ENCODE measurements at places on chromosomes 13 and 19. TPM values are rescaled to one million over a fixed set of nuclear protein-coding genes. Genes with fewer than 3 reads are reported as not detected.

- H3K27me3 ChIP-seq: no peaks in the 10 kb centered on the region
- no peaks in the 10 kb centered on the region for H3K4me1 ChIP-seq
- H3K36me3 ChIP-seq: no peaks in the 10 kb centered on the region
- no peak for DNase-seq
Measured at GRCh38 chr13:24693862-24694471, 13.8 kb downstream of the ATP12A start.

- no peak for DNase-seq
- no peak overlapping the region for H3K4me3 ChIP-seq
- no peaks in the 10 kb centered on the region for H3K36me3 ChIP-seq
- no peaks in the 10 kb centered on the region for H3K4me1 ChIP-seq
- H3K27ac ChIP-seq: no peak overlapping the region
Measured at GRCh38 chr13:95019886-95020285, 281.4 kb downstream of the ABCC4 start.

Gene RPL13A
- 9,736 TPM for total RNA-seq

- no peak overlapping the region for H3K27ac ChIP-seq
- no peaks in the 10 kb centered on the region for H3K27me3 ChIP-seq
- no peak overlapping the region for H3K4me3 ChIP-seq
- no peaks in the 10 kb centered on the region for H3K4me1 ChIP-seq
- no peaks in the 10 kb centered on the region for H3K36me3 ChIP-seq
- DNase-seq: no peak
Measured at GRCh38 chr13:111363591-111363990, 43.1 kb downstream of the TEX29 start.

DNA sequence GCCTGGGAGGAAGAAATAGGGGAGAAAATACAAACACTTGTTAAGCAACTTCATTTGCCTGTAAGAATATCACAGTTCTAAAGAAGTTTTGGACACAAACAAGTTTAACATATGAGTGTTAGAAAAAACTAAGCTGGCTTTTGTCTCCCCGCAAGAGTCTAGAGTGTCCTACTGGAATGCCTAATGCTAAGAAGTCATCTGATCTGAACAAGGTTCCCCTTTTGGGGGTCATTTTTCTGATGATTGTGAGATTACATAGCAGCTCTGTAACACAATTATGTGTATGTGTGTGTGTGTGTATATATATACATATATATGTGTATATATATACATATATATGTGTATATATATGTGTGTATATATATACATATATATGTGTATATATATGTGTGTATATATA is 12.7 kb downstream of the DNMT1 start:
- H3K4me1 ChIP-seq: no peaks in the 10 kb centered on the region
- no peak overlapping the region for H3K4me3 ChIP-seq
- no peak for DNase-seq
- H3K27me3 ChIP-seq: no peaks in the 10 kb centered on the region
- H3K27ac ChIP-seq: no peak overlapping the region
- no peaks in the 10 kb centered on the region for H3K36me3 ChIP-seq
